ENCODE measurements at places on chromosomes 7 and 10. TPM values are rescaled to one million over a fixed set of nuclear protein-coding genes. Genes with fewer than 3 reads are reported as not detected.
A peak's percentile ranks its signal among the peaks of the same experiment; 100 is the strongest.

TMEM225B gene
- 1.6 TPM for total RNA-seq

- peak; percentile 39 for DNase-seq
Observed at GRCh38 chr10:129193148-129193547, 273.9 kb upstream of the MGMT start.

GRCh38 chr10:36003688-36004087 is 361.6 kb upstream of the FZD8 start:
- DNase-seq = no peak

SOSTDC1 gene
- total RNA-seq = 5.7 TPM

DNA sequence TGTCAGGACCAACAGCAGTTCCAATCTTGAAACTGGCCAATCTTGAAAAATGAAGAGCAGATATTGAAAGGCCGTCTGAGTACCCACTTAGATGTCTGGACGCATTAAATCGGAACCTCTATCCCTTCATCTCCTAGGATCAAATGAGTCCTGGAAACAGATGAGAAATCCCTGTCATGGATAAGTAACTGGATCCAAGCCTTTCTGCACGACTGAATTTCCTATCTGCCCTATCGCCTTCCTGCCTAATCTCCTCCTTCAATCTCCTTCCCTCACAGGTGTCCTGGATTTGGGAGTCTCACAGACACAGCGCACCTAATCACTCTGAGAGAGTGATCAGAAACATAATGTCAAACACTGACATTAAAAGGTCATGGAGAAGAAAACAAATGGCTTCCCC is 245.2 kb upstream of the PRSS58 start:
- no peak for DNase-seq

DNA sequence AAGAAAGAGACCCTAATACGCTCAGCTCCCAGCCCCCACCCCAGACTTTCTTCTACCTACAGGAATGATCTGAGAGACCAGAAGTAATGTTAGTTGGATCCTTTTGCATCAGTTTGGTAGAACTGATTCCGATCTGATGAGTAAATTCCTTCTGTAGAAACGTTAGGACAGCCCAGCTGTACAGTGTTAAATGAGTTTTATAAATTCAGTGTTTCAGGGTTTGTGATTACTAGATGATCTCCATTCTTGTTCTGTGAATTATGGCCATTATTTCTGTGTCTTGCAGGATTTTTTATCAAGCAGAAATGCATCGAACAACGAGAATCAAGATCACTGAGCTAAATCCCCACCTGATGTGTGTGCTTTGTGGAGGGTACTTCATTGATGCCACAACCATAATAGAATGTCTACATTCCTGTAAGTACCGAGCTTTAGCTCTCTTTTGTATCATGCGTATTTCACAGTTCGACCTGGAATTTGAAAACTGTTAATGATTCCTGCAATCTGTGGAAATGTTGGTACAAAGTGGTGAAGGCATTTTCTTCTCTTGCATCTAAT is 5.3 kb downstream of the BMI1 start:
- no peak for DNase-seq

- DNase-seq = peak; percentile 56
Observed at GRCh38 chr7:107044347-107045194, at the start of gene PRKAR2B. TSS of gene PRKAR2B (plus strand) at chr7:107044705. CDS start at chr7:107044908, 203 bp downstream.

DNA sequence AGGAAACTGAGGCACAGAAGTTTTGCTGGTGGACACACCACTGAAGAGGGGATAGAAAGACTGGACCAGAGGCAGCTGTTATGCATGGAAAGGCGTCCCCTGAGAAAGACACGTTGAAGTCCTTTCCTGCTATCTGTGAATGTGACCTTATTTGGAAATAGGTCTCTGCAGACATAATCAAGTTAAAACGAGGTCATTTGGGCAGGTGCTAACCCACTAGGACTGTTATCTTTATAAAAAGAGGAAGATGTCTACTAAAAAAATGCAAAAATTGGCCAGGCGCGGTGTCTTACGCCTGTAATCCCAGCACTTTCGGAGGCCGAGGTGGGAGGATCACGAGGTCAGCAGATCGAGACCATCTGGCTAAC is 31.6 kb downstream of the ELMO1 start:
- no peak for DNase-seq

HSPA12A gene
- total RNA-seq = 5.4 TPM

GRCh38 chr10:69045441-69046300 is 42.2 kb upstream of the SRGN start:
- no peak for DNase-seq

GRCh38 chr10:124183617-124184016 is 90.2 kb upstream of the CHST15 start:
- DNase-seq = no peak

GRCh38 chr7:83850941-83851340 is 202.0 kb upstream of the SEMA3E start:
- no peak for DNase-seq

DNA sequence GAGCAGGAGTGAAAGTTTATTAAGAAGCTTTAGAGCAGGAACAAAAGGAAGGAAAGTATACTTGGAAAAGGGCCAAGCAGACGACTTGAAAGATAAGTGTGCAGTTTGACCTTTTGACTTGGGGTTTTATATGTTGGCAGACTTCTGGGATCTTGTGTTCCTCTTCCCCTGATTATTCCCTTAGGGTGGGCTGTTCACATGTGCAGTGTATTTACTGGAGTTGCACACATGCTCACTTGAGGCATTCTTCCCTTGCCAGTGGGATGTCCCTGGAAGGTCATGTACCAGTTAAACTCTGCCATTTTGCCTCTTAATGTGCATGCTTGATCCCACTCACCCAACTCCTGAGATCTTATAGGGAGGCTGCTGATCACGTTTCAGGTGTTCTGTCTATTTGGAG is 23.4 kb upstream of the ARHGAP12 start:
- no peak for DNase-seq

- DNase-seq = peak; percentile 61
Observed at GRCh38 chr7:34523226-34523918, 134.6 kb upstream of the NPSR1 start.

DNA sequence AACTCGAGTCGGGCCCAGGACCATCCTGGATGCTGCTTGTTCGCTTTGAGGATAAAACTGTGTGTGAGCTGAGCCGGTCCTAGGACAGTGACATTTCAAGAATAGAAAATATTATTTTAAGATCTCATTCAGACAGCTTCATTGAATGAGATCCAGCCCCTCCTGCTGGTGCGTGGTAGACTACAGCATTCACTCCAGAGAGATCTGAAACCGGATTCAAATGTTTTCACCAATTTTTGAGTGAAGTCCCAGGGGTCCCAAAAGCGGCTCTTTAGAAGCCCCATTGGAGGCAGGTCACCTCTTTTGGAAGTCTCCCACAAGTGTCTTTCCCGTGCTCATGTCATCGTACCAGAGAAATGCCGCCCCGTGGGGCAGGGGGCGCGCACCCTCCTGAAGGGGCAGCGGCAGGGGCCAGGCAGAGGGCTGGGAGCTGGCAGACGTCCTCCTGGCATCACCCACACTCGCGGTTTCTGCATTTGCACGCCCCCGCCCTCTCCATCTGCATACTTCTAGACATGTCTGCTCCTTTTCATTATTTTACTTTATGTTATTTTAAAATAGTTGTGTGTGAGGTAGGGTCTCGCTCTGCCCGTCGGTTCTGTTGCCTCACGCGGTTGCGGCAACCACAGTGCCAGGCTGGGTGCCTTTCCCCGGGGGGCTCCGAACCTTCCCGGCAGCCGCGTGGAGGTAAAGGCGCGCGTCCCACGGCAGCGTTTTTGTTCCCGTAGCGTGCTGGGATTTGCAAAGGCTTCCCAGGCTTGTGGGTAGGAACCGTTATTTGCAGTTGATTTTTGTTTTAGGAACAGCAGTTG is 52.3 kb upstream of the DPYSL4 start:
- no peak for DNase-seq

DNA sequence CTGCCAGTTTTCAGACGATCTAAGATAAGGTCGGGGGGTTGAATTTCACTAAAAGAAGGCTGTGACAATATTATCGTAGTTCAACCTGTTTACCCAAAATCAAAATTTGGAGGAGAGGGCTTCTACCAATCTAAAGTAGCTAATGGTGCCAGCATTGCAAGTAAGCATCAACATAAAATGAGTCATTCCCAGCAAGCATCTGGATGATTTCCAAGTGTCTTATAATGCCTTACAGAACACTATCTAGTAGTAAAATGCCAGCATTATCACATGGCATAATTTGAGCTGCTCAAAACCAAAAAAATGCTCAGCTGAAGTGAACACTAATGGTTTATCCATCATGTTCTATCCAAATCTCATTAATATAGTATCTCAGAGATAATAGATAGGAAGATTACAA is 1193.9 kb downstream of the DNAJB9 start:
- DNase-seq = peak; percentile 51

- DNase-seq = no peak
Observed at GRCh38 chr7:437329-438251, 82.1 kb downstream of the PDGFA start.

DNA sequence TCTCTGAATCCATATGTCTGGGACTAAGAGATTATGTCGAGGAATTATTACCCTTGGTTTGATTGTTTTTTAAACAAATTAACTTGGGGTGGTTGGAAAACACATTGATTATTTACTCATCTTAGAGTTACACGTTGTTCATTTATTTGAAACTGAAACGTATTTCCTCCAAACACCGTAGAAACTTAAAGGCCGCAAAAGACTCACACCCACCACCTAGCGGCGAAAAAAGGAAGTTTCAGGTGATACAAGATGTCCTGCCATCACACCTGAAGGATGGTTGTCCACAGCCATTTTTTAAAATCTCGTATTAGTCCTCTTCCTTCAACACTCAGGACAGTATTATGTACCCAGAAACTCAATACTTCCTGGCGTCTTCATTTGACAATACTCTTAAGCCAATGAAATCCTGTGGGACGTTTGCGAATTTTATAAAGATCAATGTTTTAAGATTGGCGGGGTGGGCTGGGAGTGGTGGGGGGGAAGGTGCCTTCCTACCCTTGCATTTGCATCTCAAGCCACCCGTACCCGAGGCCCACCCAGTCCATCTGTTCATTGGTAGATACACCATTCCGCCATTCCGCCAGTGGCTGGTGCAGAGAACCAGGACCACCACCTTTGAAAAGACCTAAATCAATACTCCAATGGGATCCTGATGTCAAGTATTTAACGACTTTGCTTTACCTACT is 1.4 kb upstream of the LCOR start:
- DNase-seq = peak; percentile 49

DNA sequence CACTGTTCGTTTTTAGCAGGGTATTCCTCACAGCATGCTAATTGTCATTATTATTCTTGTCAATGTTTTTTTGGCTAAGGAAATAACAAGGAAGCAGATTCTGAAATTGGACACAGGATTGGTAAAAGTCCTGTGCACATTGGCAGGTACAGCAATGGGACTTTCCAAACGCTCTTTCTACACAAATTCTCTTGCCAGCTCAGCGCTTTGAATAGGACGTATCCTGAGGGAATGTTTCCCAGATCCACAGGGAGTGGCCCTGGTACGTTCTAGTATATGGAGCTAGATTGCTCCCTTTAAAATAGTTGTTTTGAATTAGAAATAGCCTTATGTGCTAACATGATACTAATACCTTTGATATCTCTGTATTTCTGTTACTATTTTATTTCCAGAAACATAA is 82.8 kb upstream of the GRB10 start:
- DNase-seq = no peak

Measured in H4 (cell line).